Ascending aorta (tissue), 2 donors: ENCODE measurements at places on chromosomes 12 and 14.

GRCh38 chr14:64253672-64254071 is 40.5 kb downstream of the ESR2 start:
- DNase-seq = no peak

DNA sequence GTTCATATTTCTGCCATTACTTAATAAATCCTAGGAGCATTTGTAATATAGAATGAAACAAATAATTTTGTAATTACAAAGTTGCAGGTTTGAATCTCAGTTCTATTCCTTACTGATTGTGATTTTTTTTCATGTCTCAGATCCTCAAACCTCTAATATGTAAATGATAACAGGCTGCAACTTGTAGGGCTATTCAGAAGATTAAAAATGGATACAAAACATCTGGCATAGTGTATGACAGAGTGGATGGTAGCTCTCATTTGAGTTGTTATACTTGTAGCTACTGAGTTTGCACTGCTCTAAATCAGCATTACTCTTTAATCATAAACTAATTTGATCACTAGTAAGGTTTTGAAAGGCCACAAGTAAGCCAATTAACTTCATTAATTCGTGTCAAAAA is 406.3 kb upstream of the MGAT4C start:
- no peak for DNase-seq

DNA sequence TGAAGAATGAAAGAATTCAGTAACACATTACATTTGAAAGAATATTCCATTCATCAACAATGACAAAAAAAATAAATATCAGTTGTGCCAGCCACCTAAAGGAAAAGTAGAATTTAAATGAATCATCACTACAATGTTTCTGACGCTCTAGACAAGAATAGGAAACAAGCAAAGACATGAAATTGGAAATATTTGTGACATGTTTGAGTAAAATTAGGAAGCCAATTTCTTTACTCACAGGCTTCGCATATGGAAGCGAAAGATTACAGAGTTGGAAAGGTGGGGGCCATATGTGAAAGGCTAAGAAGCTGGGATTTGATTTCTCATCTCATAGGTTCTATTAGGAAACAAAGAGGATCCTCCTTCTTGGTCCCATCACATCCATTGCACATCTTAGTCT is 279.0 kb downstream of the IPO8 start:
- DNase-seq = no peak

DNA sequence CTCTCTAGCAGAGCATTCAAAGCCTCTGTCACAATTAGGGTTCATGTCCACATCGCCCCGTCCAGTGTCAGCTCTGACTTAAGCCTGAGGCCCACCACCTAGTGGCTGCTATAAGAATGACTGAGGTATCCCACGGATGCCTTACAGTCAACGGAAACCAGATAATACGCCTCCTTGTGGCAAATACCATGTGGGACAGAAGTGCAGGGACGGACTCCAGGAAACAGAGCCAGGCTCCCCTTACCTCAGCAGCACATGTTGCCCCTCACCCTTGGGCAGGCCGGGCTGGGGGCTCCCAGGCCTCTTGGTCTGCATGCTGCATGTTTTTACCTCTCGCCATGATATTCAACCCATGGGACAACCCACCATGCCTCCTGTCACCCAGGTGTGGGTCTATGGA is 86.3 kb downstream of the VWF start:
- DNase-seq = no peak

GRCh38 chr12:10305411-10305810 is 2.3 kb upstream of the KLRD1 start:
- no peak for DNase-seq

GRCh38 chr14:74892745-74893144 is 11.0 kb downstream of the DLST start:
- DNase-seq = no peak

DNA sequence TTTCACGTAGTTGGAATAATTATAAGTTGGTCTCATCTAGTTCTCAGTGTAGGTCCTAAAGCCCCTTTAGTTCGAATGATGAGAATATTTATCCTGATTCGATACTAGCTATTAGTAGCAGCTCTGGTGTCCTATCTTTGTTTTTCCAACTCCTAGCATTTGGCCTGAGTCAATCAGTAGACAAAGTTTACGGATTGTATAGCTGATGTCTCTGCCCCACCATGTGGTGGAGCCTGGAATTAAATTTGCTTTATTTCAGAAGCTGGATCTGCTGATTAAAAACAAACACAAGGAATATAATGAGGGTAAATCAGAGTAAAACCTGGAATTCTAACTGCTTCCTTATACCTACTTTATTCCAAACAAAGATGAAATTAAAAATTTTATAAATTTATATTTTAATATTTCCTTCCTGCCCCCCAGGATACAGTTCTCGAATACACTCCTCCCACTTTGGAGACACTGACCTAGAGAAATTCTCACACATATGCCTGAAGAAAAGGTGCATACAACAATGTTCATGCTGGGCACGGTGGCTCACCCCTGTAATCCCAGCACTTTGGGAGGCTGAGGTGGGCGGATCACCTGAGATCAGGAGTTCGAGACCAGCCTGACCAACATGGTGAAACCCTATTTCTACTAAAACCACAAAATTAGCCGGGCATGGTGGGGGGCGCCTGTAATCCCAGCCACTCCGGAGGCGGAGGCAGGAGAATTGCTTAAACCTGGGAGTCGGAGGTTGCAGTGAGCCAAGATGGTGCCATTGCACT is 7.6 kb upstream of the BRMS1L start:
- DNase-seq = no peak
